ENCODE measurements at places on chromosomes 12 and 14.

GRCh38 chr14:63726499-63726898, 1.4 kb downstream of the SGPP1 start:
- DNase-seq, result no peak

GRCh38 chr12:62210422-62210821, 49.8 kb upstream of the USP15 start:
- DNase-seq, result peak; percentile 70

DNA sequence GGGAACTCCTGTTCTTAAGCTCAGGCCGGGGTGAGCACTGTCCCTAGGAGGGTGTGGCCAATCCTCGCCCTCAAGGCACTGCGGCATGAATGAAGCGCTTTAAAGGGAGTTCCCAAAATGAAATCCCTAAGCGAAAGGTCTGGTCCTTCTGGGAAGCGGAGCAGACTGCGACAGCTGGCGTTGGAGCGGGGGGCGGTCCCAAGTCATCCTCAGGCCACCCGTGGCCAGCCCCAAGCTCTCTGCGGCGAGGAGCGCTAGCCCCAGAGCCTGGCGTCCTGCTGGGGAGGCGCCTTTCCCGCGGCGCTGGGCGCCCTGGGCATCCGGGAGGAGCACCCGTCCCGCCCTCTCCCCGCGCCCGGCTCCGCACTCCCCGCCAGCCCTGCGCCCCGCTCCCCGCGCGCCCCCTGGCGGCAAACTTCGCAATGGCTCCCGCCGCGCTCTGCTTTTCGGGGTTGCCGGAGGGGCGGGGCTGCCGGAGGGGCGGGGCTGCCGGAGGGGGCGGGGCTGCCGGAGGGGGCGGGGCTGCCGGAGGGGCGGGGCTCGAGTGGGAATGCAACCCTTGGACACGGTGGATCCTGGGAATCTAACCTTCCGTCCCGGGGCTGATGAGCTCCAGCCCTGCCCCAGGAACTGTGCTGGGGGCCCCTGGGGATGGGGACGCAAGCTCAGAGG, 25.4 kb downstream of the ZBTB42 start:
- peak; percentile 99 for DNase-seq

- no peak for DNase-seq
These were observed 12.7 kb downstream of the PLBD2 start for GRCh38 chr12:113370923-113371682.

- DNase-seq, result no peak
These were observed 933.4 kb downstream of the SLC16A7 start for GRCh38 chr12:60529261-60529660.

GRCh38 chr12:87329076-87329863, 699.9 kb downstream of the C12orf50 start:
- no peak for DNase-seq

DNA sequence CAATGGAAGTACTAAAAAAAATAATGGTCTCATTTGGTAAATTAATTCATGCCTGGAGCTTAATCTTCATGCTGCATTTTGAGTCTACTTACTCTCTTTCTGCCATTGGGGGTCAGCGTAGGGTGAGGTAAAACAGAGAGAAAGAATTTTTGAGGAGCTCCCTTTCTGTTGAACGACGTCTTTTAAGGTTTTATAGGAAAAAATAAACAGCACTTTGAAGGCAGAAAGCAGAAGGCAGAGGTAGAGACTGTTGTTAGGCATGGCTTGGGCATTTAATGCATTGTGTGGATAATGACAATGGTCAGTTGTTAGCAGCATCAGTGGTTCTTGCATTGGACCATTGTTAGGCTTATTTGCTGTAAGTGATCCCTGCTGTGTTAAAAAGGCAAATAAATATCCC, 557.2 kb upstream of the STXBP6 start:
- DNase-seq, result no peak

GRCh38 chr14:23866269-23866668, 87.3 kb upstream of the DHRS4 start:
- DNase-seq, result no peak

- peak; percentile 91 for DNase-seq
These were observed 103.8 kb upstream of the FKBP4 start for GRCh38 chr12:2691006-2691344.

- DNase-seq, result peak; percentile 86
These were observed 391.3 kb upstream of the FOXG1 start for GRCh38 chr14:28375295-28375694.

DNA sequence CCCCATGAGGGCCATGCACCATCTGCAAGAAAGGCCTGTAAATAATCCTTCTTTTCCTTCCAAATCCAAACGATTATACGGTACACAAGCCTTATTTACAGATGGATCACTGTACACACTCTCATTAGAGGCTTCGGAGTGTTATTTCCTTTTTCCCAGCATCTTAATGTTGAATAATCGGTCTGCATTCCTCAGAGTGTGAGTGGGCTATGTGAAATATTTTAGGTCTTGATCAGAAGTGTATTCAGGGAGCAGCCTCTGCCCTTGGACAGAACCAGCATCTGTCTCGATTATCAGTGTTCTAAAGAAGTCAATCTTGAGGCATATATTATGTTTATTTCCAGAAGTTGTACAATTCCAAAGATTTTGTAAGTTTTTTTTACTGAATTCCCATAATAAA, 340.6 kb downstream of the SEC23A start:
- DNase-seq, result no peak

DNA sequence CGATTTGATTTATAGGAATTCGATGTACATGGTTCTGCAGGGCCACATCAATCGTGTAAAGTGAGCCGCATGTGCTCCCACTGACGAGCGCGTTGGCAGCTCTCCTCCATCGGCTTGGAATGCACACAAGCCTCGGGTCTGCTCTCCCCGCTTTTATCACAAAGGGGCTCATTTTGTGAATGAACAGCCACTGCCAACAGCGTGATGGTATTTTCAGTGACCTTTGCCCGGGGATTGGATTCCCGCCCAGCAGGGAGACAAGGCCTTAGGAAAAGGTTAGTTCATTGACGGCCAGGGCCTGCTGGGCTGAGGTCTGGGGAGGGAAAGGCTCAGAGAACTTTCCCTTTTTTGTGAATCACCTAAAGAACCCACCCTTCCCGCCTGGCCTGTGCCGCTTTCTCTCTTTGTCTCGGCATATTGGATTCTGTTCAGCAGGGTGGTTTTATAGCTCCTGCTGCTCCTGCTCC, 232.1 kb downstream of the MSRB3 start:
- DNase-seq, result peak; percentile 89

DNA sequence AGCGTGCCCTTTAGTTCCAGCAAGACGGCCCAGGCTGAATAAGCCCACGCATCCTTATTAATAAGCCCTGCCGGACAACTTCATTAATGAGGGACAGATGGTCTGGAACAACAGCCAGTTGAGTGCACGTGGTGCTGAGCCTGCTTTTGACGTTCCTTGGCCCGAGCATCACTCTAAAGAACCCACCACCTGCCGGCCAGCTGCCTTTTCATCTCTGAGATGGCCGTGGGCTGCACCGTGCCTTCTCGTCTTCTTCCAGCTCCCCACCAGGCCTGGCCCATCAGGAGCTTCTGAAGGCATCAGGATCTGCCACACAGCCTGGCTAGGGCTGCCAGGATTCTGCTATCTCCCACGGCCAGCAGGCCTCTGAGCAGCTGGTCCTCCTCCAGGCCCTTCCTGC, 80.0 kb downstream of the AACS start:
- peak; percentile 55 for DNase-seq
